ENCODE measurements at places on chromosomes 2 and 18.

DNA sequence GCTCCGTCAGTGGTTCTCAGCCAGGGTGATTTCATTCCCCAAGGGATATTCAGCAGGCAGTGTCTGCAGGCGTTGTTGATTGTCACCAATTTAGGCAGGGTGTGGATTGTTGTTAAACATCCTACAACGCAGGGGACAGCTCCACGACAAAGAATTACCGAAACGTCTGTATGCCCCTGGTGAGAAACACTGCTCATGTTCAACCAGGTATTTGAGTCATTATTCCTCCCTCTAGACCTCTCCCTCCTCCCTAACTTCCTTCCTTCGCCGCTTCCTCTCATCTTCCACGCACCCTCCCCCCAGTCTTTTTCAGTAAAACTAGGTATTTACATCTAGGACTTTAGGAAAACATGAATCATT is 50.8 kb downstream of the NCK2 start:
- DNase-seq, result no peak

- no peak for DNase-seq
Observed at GRCh38 chr2:107349329-107349728, 463.4 kb upstream of the ST6GAL2 start.

DNA sequence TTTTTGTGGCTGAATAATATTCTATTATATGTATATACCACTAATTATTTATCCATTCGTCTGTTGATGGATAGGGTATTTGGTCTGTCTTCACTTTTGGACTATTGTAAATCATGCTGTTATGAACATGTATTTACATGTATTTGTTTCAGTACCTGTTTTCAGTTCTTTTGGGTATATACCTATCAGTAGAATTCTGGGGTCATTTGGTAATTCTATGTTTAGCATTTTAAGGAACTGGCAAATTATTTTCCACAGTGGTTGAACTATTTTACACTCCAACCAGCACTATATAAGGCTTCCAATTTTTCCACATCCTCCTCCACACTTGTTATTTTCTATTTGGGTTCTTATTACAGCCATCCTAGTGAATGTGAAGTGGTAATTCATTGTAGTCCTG is 12.4 kb upstream of the TANK start:
- DNase-seq, result no peak

DNA sequence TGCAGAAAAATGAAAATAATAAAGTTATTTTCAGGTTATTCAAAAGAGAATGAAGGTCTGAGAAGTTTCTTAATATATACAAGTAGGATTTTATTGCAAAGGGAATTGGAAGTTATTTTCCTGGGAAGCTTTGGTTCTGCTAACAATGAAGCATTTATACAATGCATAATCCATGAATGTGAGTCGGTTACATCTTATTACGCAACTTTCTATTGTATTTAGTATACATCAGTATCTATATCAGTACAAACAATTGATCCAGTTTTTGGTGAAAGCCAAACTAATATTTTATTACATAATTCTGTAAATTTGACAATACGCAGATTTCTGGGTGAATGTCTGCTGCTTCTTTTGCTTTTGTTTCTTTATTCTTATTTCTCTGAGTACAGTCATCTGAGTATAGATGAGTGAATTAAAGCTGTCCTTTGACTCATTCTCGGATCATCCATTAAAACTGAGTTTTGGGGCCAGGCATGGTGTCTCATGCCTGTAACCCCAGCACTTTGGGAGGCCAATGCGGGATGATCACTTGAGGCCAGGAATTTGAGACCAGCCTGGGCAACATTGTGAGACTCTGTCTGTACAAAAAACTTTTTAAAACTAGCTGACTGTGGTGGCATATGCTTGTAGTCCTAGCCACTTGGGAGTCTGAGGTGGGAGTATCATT is 108.5 kb downstream of the SOCS6 start:
- no peak for DNase-seq

- no peak for DNase-seq
Observed at GRCh38 chr2:100546469-100546868, 16.3 kb upstream of the PDCL3 start.

DNA sequence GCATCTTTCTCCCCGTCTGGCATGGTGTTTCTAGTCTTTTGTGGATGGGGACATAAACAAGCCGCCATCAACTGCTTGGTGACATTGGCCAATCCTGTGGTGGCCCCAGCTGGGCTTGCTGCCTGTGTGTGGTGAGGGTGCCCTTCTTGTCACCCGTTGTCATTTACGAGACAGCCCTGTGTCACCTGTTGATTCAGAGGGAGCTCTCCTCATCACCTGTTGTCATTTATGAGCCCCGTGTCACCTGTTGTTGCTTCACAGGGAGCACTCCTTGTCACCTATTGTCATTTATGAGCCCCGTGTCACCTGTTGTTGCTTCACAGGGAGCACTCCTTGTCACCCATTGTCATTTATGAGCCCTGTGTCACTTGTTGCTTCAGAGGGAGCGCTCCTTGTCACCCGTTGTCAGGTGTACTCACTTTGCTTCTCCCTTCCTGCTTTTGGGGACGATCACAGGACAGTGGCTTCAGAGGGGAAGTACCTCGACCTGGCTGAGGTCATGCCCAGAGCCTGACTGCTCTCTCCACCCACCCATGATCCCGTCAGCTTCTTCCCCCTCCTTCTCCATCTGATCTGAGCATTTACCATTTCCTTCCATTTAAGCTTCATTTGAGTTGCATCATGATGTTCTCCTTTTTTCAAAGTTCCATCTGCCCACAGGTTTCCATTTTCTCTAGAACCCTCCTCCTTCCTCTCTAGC is 29.1 kb downstream of the HPCAL1 start:
- DNase-seq, result no peak

GRCh38 chr18:79507076-79507545 is 111.4 kb downstream of the NFATC1 start:
- DNase-seq, result no peak

DNA sequence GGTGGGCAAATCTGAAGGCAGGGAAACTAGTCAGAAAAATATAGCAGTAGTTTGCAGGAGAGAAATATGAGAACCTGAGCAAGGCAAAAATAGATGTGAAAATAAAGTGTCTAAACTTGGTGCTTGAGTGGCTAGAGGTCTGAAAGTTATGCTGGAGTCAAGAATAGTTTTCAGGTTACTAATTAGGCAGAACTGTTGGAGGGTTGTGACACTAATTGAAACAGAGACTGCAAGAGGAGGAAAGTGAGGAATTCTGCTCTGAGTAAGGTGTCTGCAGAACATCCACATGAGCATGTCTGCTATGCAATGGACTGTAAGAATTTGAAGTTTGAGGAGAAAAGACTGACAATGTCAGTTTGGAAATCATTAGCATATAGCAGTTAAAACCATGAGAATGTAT is 444.0 kb upstream of the LRRTM1 start:
- no peak for DNase-seq

DNA sequence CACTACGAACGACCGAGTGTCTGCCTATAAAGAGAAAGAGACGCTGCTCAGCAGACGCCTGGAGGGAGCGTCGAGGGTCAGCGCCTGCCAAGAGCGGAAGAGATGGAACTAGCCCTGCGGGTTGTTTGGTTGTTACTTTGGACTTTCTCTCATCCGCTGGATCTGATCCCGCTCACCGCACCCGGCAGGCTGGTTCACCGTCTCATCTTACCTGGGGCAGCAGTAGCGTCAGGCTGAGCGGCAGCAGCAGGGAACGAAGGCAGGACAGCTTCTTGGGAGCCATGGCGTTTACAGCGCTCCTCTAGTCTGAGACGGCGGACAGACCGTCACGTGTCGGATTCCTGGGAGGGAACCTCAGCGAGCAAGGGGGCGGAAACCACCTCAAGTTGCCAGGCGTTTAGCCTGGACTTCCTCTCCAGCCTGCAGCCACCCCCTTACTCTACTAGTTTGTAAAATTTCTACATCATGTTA is 1.9 kb downstream of the GLB1L start:
- no peak for DNase-seq

DNA sequence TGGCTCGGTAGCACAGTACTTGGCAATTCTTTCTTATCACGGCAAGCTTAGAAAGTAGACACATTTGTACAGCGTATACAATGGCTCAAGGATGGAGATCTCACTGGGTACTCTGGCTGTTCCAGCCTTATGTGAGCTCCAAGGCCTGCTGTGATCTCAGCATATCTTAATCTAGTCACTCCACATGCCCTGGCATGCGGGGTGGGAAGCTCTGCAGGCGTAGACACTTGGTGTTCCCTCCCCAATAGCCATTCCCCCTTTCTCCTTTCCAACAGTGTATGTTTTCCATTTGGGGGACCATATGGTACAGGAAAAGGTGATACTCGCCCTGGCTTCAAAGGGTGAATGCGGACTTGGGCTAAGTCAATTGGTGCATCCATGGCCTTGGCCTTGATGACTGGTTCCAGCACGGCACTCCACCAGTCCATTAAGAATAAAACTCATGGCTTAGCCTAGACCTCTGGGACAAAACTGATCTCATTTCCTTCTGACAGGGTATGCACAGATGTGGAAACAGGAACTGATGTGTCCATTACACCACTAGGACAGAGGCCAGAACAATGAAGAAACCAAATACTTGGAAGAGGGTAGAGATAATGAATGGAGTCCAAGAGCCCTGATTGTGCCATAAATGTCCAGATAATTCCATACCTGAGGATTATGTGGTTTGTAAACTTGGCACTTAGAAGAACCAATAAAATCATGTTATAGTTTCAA is 28.4 kb downstream of the TGIF1 start:
- DNase-seq, result no peak

DNA sequence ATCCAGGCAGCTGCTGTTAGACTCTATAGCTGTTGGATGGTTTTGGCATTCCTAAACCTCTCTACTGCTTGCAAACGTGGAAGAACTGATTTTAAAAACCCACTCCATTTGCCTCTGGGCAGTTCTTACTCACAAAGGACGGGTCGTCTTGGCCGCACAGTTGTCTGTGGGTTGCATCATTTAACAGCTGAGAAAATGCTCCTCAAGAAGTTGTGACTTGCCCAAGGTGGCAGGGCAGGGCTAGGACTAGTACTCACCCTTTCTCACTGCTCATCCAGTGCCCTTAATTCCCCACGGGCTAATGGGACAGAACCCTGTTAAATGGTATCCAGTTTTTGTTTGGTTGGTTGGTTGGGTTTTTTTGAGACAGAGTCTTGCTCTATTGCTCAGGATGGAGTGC is 997 bp upstream of the DRC1 start:
- DNase-seq, result no peak

DNA sequence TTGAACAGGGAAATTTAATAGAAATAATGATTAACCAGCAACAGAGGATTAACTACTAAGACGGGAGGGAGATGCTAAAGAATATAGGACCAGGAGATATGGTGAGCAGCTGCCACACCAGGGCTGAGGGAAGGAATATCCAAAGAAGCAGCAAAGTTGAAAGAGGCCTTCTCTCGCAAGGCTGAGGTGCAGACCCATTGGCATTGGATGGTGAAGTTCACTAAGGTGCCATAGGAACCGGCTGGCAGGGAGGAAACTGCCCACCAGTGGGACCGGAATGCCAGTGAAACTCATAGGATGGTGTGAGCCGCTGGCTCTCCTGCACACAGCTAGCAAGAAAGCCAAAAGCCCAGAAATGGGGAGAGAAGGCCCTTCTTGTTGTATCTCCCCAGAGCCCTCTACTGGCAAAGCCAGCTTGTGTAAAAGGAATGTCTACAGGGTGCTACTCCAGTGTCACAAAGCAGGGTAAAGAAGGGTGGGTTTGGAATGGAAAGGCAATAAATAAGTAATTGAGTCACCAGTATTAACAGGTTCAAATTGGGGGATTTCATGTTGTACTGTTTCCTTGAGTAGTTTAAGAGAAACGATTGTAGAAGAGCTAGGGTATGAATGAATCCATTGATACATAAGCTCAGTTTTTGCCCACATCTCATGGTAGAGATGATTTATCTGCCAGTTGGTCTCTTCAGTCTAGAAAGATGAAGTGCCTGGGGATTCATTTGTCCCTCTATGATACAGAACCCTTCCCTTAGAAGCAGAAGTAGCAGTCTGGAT is 36.0 kb downstream of the FARP2 start:
- no peak for DNase-seq

DNA sequence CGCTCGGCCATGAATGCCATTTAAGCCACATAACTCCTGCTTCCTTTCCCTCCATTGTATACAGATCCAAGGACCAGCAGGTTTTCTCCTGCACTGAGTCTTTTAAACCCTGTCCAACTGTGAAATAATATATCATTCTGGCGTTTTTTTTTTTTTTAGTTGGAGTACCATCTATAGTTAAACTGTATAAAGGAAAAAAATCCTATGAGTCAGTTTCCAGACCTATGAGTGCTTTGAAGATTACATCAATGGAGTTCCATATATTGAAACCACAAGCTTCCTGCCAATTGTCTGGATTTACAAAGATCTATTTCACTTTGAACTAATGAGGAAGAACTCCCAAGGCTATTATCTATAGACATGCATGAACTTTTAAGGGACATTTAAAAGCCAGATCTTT is 2.4 kb upstream of the MALT1 start:
- DNase-seq, result no peak

DNA sequence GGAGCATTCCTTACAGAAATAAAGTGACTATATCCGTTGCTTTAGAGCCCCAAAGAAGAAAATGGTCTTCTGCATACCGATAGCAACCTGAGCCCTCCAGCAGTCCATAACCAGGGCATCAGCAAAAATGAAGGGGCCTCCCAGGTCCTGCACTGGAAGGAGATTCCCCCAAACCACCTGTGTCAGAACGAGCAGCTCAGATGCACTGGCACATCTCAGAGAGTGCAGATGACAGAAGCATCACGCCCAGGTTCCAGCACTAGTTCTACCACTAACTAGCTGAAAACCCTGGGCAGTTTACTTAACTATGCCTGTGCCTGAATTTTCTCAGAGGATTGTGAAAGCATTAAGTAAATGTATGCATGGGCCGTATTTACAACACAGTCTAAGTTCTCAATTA is 466.7 kb upstream of the MYT1L start:
- no peak for DNase-seq

- no peak for DNase-seq
Observed at GRCh38 chr2:212538305-212539071, at the start of gene ERBB4. ERBB4 (minus strand) TSS chr2:212538802; CDS start chr2:212538530, 272 bp downstream.

GRCh38 chr2:46163098-46163430 is 134.1 kb upstream of the EPAS1 start:
- no peak for DNase-seq

DNA sequence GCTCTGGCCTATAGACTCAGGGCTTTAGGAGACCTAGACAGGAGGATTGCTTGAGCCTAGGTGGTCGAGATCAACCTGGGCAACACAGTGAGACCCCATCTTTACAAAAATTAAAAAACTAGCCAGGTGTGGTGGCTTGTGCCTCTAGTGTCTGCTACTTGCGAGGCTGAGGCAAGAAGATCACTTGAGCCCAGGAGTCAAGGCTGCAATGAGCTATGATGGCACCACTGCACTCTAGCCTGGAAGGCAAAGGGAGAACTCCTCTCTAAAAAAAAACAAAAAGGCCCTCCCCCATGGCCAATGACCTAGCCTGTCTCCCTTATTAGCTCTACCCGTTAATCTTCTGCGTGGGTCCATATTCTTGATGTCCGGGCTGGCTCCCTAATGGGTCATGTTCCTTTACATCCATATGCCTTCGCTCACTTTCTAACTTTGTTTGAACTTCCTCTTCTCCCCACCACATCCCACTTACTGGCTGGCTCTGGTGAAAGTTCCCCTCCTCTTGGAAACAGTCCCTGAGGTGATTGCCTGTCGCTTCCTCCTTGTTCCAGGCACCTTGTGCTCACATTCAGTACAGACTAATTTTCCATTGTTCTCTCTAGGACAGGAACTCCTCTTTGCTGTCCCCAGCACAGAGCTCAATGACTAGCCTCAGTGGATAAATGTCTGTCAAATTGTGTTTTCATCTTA is 103.0 kb downstream of the AFF3 start:
- DNase-seq, result no peak

GRCh38 chr2:8570637-8571036 is 111.2 kb upstream of the ID2 start:
- no peak for DNase-seq
